ENCODE measurements at places on chromosomes 5 and 9.

- no peak for DNase-seq
These were observed 1.9 kb upstream of the SNAPC3 start for GRCh38 chr9:15420796-15421195.

GRCh38 chr9:79641070-79641469 lies 69.3 kb downstream of the TLE4 start:
- no peak for DNase-seq

- no peak for DNase-seq
These were observed 16.3 kb downstream of the MAPKAP1 start for GRCh38 chr9:125690679-125691078.

DNA sequence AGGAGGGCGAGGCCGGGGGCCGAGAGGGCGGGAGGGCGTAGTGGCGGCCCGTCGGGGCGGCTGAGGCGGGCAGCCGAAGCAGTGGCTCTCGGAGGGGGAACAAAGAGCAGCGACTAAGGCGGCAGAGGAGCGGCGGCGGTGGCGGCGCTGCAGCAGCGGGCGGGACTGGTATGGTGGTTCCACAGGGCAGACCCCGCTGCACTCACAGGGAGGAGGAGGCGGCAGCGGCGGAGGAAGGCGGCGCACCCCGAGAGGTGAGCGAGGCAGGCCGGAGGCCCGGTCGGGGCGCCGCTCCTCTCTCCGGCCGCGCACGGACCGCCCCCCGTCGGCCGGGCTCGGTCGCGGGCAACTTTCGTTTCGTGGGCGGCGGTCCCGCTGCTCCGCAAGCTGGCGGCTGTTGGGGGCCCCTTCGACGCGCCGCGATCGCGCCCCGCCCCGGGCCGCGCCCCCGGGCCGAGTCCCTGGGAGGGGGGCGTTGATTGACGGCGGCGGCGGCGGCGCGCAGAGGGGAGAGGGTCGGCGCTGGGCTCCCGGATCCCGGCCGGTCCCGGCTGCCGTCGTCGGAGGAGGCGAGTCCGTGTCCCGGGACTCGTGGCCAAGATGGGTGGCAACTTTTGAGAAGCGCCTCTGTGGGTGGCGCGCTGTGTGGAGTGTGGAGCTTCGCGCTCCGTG lies 467 bp downstream of the CNOT6 start:
- DNase-seq, result peak; percentile 48

- no peak for DNase-seq
These were observed 154.8 kb upstream of the KLF9 start for GRCh38 chr9:70569070-70569772.

DNA sequence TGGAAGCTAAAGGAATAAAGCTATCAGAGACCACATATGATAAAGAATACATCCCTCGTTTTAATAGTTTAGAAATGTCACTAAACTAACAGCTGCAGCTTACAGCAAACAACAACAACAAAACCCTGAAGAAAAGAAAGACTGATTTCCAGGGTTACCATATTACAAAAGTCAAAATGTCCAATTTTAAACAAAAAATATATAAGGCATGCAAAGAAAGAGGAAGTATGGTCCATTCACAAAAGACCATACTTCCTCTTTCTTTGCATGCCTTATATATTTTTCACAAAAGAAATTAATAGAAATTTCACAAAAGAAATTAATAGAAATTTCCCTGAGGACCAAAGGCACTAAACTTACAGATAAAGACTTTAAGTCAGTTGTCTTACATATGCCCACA lies 354.2 kb downstream of the ARL15 start:
- DNase-seq, result no peak

DNA sequence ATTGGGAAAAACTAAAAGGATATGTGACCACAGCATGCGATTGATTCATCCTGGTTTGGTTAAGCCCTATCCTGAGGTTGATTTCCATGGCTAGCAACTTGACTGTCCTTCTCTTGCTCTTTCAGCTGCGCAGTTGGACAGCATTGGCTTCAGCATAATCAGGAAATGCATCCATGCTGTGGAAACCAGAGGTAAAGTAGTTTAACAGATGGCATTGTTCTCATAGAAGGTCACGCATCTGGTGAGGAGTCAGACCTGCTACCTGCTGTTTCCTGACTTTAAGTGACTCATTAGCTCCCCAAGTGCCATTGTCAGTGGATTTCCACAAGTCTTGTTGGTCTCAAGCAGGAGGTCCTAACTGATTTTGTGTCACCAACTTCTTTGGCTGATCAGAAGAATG lies 266.9 kb downstream of the ARHGAP26 start:
- peak; percentile 20 for DNase-seq

DNA sequence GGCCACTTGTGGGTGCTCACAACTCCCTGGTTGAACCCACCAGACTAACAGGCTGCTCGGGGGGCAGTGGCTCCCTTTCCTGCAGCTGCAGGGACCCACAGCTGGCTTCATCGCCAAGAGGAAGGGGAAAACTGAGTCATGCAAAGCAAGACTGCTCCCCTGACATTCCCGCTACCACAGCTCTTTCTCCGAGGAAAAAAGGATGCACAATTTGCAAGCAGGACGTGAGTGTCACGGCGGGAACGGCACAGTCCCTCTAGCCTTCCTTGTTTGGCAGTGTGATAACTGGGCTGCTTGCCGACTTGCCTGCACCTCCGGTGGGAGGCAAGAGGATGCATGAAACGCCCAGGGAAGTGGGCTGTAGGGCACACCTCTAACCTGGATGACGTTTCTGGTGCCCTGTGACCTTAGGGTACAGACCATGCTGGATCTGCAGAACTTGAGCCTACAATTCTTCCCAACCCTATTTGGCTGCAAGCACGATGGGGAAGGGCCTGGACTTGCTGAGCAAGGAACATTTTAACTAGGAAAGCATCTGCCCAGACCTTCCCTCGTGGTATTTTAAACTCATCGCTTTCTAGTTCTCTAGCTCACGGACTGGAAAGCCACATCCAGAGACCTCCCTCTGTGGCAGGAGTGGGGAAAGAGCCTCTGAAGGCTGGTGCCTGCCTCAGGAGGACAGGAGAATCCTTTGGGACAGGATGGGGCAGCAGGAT lies 7.8 kb downstream of the SH3PXD2B start:
- no peak for DNase-seq

- no peak for DNase-seq
These were observed 112.2 kb upstream of the NUDT12 start for GRCh38 chr5:103674739-103675138.

DNA sequence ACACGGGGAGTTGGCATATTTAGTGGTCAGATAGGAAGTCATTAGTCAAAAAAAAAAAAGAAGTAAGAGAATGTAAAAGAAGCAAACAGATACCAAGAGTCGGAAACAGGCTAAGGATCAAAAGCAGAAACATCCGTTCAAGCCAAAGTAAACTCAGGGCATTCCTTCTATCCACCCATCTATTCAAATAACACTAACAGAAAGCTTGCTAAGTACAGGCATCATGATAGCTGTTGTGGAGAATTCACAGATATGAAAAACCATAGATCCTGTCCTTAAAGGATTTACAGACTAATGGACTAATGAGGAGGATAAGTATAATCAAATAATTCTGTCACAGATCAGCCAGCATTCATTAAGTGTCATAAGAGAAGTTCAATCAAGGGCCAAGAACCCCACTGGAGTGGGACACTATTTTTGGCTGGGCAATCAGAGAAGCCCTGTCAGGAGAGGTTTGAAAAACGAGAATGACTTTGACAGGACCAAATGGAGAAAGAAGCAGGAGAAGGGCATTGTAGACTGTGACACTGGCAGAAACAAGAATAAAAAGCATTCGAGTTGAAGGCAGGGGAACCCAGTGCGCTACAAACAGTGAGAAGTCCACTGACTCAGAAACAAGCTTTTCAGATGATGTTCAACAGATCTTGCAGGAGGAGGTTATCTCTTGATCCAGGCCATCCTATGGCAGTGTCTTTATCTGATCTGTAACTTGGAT lies 154.2 kb upstream of the TSLP start:
- no peak for DNase-seq

DNA sequence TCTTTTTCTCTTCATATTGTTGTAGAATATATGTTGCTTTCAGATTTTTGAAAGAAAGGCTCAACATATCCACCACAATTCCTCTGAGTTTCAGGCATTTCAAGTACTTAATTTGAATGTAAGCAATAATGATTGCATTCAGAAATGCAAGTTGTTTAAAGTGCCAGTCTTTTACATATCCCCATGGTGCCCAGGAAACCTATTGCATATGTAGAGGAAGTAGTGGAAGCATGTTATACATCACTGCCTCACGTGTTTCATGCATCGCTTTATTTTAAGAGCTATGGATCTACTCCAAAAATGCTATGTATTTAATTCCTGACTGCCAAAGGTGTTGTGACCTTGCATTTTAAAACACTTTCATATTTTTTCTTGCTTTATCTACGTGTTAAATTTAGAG lies 28.1 kb downstream of the CPEB4 start:
- DNase-seq, result no peak

DNA sequence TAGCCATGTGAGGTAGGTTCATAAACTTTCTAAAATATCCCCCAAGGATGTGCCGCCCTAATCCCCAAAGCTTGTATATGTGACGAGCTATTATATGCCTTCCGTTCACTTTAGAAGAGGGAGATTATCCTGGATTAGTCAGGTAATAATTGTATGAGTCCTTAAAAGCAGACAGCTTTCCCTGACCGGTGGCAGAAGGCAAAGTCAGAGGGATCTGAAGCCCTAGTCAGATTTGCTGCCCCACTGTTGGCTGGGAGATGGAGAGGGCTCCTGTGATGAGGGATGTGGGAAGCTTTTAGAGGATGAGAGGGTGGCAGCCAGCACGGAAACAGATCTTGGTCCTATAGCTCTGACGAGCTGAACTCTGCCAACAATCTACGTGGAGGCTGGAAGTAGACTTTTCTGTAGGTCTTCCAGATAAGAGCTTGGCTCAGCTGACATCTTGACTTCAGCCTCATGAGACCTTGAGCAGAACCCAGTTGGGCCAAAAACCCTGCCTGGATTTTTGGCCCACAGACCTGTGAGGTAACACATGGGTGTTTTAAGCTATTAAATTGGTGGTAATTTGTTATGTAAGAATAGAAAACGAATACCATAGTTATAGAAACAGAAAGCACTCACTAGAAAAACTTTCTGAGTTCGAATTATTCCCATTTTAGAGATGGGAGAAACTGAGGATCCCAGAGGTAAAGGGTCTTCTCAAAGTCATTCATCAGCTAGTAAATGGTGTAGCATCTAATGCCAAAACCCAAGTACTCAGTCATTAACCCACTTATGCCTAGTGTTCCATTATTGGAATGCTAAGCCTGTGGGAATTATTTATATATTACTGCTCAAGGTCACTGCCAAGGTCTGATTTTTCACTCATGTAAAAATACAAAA lies 48.9 kb downstream of the SH3PXD2B start:
- no peak for DNase-seq

DNA sequence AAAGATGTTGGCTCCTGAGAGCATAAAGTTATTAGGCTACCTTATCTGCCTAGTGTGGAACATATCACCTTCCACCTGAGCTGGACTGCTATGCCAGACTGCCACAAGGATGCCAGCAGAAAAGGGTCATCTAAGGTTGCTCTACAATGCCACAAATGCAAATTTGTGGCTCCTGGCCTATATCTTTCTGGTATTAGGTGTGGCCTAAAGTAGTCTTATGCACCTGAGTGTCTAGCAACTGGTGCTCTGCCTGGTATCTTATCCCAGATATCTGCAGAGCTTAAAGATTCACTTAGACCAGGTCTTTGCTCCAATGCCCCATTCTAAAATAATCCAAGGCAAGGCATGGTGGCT lies 34.7 kb downstream of the DTWD2 start:
- DNase-seq, result no peak

DNA sequence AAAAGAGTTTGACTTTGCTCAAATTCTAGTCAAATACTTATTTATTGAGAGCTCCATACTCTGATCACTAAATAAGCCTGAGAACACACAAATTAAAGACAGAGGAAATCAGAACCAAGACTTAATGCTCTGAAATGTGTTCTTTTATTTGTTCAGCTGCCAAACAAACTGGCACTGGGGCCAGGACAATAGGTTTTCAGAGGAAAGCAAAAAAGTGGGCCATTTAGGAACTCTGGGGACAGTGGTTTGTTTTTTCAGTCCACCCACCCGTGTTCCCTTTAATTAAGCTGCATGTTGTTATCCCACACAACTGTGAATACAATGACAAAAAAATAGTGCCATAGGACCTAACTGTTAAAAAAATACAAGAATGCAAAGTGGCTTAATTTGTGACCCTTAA lies 95.4 kb upstream of the RETREG1 start:
- DNase-seq, result no peak

DNA sequence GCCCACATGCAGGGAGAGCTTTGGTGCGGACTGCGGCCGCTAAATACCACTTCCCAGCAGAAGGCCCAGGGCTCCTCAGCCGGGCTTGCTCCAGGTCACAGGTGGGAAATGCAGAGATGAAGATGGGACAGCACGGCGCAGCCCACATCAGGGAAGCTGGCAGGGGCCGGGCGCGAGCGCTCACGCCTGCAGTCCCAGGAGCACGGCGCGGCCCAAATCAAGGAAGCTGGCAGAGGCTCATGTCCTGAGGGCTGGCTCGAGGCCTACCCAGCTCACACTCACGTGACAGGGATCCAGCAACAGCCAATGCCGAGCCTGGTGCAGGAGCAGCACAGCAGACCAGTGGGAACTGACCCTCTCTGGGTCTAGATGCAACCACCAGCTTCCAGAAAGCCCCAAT lies 16.3 kb downstream of the LPCAT1 start:
- no peak for DNase-seq

DNA sequence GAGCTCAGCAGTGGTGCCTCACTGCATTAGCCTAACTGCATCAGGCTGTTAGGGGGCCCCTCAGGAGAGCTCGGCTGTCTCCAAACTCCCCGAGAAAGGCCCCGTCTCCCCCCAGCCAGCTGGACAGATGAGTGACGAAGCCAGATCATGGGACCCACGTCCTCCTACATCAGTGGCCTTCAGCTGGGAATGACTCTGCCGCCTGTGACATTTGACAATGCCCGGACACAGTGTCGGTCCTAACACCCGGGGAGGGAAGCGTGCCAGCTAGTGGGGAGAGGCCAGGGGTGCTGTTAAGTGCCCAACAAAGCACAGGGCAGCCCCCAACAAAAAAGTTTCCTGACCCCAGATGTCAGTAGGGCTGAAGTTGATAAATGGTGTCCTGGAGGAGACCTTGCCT lies 375.2 kb upstream of the IRX2 start:
- DNase-seq, result no peak

DNA sequence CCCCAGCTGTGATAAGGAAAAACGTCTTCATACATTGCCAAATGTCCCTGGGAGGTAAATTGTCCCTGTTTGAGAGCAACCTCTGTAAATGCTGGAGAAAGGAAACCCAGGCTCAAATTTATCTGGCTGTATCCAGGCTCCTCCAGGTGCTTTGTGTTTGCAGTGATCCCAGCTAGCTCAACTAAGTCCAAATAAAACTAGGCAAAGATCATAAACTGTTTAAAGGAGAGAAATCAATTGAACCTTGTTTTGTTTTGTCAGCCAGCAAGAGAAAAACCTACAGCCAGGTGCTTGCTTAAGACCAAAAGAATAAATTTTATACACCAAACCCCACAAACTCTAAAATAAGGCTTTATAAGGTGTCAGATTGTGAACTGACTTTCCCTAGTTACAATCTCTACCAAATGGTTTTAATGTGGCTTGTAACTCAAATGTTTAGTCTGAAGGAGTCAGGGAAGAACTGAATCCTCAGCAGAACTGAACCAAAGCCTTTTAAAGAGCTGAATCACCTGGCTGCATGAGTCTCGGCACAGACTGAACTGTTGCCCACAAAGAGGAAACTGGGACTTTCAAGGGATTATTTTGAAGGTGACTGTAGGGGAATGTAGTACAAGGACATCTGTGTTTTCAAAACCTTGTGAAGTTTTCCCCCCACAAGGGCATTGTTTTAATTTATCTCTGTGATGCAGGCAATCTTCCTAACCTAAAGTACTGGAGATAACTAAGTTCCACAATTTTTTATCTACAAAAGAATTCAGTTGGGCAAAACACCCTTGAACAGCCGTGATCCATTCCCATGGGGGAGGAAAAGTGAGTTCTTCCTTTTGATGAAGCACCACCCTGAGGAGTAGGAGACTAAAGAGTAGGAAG lies 201.7 kb upstream of the TARS1 start:
- no peak for DNase-seq

Data from endothelial cell (in vitro differentiated cells).